ENCODE measurements at places on chromosomes 7 and 10. TPM values are rescaled to one million over a fixed set of nuclear protein-coding genes. Genes with fewer than 3 reads are reported as not detected.

UTF1 gene
- total RNA-seq = not detected

NUTM2D gene
- 1.1 TPM for total RNA-seq

RNF148 gene
- total RNA-seq = 0.72 TPM

GJD4 gene
- not detected for total RNA-seq

CRTAC1 gene
- not detected for total RNA-seq

FAM221A gene
- 2.4 TPM for total RNA-seq

CLCN1 gene
- total RNA-seq = not detected

RAMP3 gene
- not detected for total RNA-seq

NUPR2 gene
- total RNA-seq = not detected

FRMPD2 gene
- 2.4 TPM for total RNA-seq

DIP2C gene
- 1.1 TPM for total RNA-seq

MOGAT3 gene
- not detected for total RNA-seq

IL6 gene
- total RNA-seq = 1.4 TPM

LAMB1 gene
- 236 TPM for total RNA-seq

DNA sequence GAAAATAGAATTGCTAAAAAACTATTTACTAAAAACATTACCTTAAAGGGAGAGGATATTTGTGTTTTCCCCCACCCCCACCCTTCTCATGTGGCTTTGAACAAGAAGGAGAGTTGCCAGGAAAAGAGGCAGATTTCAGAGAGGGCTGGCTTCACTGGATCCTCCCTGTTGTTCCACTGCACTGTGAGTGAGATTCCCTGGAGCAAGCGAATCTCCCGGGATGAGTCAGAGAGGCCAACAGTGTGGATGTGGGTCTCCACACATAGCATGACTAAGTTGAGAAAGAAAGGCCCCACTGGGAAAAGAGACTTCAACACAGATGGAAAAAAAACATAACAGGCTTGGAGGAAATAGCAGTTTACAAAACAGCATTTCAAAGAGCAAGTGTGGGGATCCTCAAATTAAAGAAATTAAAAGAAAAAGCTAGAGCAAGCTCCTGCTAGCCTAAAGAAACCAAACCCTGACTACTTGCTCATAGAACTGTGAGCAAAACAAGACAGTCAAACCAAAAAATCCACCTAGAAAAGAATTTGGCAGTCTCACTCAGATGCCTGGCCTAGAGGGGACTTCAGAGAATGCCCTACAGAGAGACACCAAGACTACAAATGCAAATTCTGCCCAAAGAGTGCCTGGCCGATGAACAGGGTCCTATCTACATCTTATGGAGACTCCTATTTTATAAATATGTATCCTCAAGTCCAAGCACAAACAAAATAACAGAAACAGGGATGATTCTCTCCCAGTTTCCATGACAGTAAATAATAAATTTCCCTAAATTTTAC is 3.4 kb downstream of the CAV1 start:
- peak overlapping the region; percentile 97 for H3K4me3 ChIP-seq
- peaks cover 50% of the 10 kb centered on the region for H3K4me1 ChIP-seq
- H3K27ac ChIP-seq = 0 out of 2 replicates have a peak overlapping the region, but pooled peaks have one; percentile 7
- H3K27me3 ChIP-seq = no peaks in the 10 kb centered on the region

GRCh38 chr7:3573151-3573550 is 272.1 kb downstream of the SDK1 start:
- no peak overlapping the region for H3K4me3 ChIP-seq
- no peaks in the 10 kb centered on the region for H3K36me3 ChIP-seq
- peaks cover 95% of the 10 kb centered on the region for H3K27me3 ChIP-seq
- H3K4me1 ChIP-seq = no peaks in the 10 kb centered on the region
- no peak for DNase-seq
- H3K27ac ChIP-seq = no peak overlapping the region

- H3K27me3 ChIP-seq = no peaks in the 10 kb centered on the region
- H3K4me3 ChIP-seq = no peak overlapping the region
- H3K4me1 ChIP-seq = no peaks in the 10 kb centered on the region
- DNase-seq = no peak
- H3K27ac ChIP-seq = no peak overlapping the region
- H3K36me3 ChIP-seq = no peaks in the 10 kb centered on the region
Observed at GRCh38 chr7:36348256-36348655, 41.4 kb upstream of the ANLN start.

- no peaks in the 10 kb centered on the region for H3K27me3 ChIP-seq
- no peaks in the 10 kb centered on the region for H3K4me1 ChIP-seq
- H3K36me3 ChIP-seq = no peaks in the 10 kb centered on the region
- H3K4me3 ChIP-seq = no peak overlapping the region
Observed at GRCh38 chr7:20737840-20738448, 48.7 kb downstream of the SP8 start.

DNA sequence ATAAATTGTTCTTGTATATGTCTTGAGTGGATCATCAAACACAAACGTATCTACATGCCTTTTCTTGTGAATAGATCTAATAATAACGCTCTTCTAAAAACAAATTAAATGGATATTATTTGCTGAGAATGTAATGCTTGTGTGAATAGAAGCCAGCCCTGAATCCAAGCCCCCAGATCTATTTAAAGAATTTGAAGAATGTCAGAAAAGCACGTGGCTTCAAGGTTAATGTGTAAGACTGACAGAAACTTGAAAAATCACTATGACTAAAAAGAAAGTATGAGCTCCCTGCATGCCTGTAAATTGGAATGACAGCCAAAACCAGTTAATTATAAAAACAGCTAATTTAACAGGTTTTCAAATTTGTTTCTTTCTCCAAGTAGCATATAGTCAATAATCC is 43.2 kb upstream of the ATRNL1 start:
- DNase-seq = no peak
- H3K4me1 ChIP-seq = no peaks in the 10 kb centered on the region
- no peak overlapping the region for H3K4me3 ChIP-seq
- H3K27ac ChIP-seq = no peak overlapping the region
- H3K36me3 ChIP-seq = no peaks in the 10 kb centered on the region

- no peaks in the 10 kb centered on the region for H3K27me3 ChIP-seq
- peaks cover 6% of the 10 kb centered on the region for H3K4me1 ChIP-seq
- H3K36me3 ChIP-seq = no peaks in the 10 kb centered on the region
- no peak overlapping the region for H3K27ac ChIP-seq
- no peak for DNase-seq
Observed at GRCh38 chr10:61989995-61990760, 88.7 kb downstream of the ARID5B start.

GRCh38 chr7:128858380-128859231 is 4.0 kb upstream of the ATP6V1F start:
- no peaks in the 10 kb centered on the region for H3K27me3 ChIP-seq
- DNase-seq = no peak
- H3K4me1 ChIP-seq = peaks cover 4% of the 10 kb centered on the region
- H3K36me3 ChIP-seq = no peaks in the 10 kb centered on the region
- no peak overlapping the region for H3K27ac ChIP-seq
- no peak overlapping the region for H3K4me3 ChIP-seq

DNA sequence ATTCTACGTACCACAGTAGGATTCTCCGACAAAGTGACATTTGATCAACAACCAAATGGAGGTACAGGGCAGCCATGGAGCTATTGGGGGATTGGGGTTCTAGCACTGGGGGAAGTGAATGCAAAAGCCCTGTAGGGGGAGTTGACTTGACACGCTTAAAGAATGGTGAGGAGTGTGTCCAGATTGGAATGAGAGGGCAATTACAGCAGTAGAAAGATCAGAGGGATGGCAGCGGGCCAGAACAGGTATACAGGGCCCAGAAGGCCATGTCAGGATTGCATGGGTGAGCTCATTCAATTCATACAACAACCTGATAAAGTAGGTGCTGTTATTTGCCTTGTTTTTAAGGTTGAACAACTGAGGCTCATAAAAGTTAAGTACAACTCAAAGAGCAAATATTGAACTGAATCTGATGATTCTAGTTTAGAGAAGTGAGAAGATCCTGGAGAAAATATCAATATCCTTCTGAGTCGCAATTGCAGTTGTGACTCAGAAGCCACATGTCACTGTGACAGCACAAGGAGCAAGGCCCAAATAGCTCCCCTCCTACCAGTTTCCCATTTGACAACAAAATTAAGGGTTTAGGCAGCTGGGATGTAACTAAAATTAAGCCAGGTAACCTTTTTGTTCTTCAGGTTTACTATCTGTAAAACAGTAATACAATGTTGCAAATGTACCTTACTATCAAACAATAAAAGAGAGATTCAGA is 28.0 kb upstream of the CTTNBP2 start:
- no peak for DNase-seq
- H3K27ac ChIP-seq = no peak overlapping the region
- no peaks in the 10 kb centered on the region for H3K36me3 ChIP-seq

- no peaks in the 10 kb centered on the region for H3K4me1 ChIP-seq
- H3K4me3 ChIP-seq = no peak overlapping the region
- H3K27ac ChIP-seq = no peak overlapping the region
- no peaks in the 10 kb centered on the region for H3K36me3 ChIP-seq
Observed at GRCh38 chr7:44140341-44140740, 791 bp downstream of the MYL7 start.

- no peak overlapping the region for H3K27ac ChIP-seq
- H3K4me1 ChIP-seq = no peaks in the 10 kb centered on the region
- DNase-seq = no peak
- H3K27me3 ChIP-seq = no peaks in the 10 kb centered on the region
- no peaks in the 10 kb centered on the region for H3K36me3 ChIP-seq
- no peak overlapping the region for H3K4me3 ChIP-seq
Observed at GRCh38 chr10:62581351-62581750, 207.2 kb downstream of the ZNF365 start.

GRCh38 chr10:63491588-63492316 is 26.0 kb upstream of the JMJD1C start:
- no peaks in the 10 kb centered on the region for H3K27me3 ChIP-seq
- peak; percentile 37 for DNase-seq
- H3K36me3 ChIP-seq = no peaks in the 10 kb centered on the region
- no peak overlapping the region for H3K4me3 ChIP-seq

DNA sequence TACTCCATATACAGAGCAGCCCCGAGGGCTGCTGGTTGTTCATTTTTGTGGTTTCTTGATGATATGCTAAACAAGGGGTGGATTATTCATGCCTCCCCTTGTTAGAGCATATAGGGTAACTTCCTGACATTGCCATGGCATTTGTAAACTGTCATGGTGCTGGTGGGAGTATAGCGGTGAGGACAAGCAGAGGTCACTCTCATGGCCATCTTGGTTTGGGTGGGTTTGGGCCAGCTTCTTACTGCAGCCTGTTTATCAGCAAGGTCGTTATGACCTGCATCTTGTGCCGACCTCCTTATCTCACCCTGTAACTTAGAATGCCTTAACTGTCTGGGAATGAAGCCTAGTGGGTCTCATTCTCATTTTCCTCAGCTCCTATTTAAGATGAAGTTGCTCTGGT is 31.3 kb downstream of the GNAT3 start:
- peaks cover 16% of the 10 kb centered on the region for H3K4me1 ChIP-seq
- H3K36me3 ChIP-seq = no peaks in the 10 kb centered on the region
- peak overlapping the region; percentile 28 for H3K27ac ChIP-seq

GRCh38 chr7:127383123-127383835 is 9.2 kb downstream of the ZNF800 start:
- no peaks in the 10 kb centered on the region for H3K4me1 ChIP-seq
- no peak overlapping the region for H3K27ac ChIP-seq
- H3K27me3 ChIP-seq = no peaks in the 10 kb centered on the region
- H3K4me3 ChIP-seq = no peak overlapping the region

- H3K36me3 ChIP-seq = no peaks in the 10 kb centered on the region
- no peak overlapping the region for H3K4me3 ChIP-seq
- H3K27me3 ChIP-seq = no peaks in the 10 kb centered on the region
- H3K4me1 ChIP-seq = no peaks in the 10 kb centered on the region
Observed at GRCh38 chr10:132120200-132120599, 54.5 kb downstream of the JAKMIP3 start.

DNA sequence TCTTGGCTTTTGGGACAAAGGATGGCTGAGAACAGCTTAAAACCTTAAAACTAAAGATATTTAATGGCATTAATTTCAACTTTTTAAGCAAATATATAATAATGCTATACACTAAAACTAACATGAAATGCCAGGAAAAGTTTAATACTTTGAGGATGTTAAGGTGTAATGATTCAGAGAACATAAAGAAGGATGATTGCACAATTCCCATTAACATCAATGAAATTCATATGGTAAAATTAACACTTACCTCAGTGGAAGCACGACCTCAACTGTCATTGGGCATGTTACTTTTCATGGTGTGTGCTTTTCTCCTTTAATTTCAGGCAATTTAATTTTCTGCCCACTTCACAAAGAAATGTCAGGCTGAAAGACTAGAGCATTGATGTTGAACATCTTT is 171.7 kb downstream of the KCND2 start:
- no peaks in the 10 kb centered on the region for H3K4me1 ChIP-seq
- H3K36me3 ChIP-seq = no peaks in the 10 kb centered on the region
- no peak overlapping the region for H3K27ac ChIP-seq
- H3K4me3 ChIP-seq = no peak overlapping the region
- no peak for DNase-seq

DNA sequence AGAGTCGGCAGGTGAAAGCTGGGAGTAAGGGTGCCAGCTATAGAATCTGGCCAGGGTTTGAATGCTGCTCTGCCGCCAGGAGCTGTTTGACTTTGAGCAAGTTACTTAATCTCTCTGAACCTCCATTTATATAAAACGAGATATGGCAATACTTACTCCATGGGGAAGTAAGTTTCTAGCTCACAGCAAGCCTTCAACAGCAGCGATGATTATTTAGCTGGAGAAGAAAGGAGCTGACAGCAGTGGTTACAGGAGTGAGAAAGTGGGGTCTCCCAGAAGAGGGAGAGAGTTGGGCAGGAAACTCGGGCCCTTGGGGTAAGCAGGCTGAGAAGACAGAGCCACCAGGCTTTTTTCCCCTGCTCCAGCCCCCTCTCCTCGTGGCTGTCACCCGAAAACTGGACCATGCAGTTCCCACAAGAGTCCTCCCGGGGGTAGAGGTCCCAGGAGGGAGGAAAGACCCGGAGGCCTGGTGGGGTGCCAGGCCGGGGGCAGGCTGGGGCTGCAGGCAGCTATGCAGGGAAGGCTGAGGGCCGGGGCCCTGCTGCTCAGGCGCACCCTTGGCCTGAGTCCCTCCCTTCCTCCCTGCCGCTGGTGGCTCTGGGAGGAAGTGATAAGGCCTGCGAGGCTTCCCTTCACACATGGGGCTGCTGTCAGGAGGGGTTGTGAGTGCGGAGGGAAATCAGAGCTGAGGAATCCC is 3.5 kb downstream of the NOS3 start:
- H3K4me3 ChIP-seq = no peak overlapping the region
- no peaks in the 10 kb centered on the region for H3K4me1 ChIP-seq
- H3K36me3 ChIP-seq = no peaks in the 10 kb centered on the region
- no peak overlapping the region for H3K27ac ChIP-seq

DNA sequence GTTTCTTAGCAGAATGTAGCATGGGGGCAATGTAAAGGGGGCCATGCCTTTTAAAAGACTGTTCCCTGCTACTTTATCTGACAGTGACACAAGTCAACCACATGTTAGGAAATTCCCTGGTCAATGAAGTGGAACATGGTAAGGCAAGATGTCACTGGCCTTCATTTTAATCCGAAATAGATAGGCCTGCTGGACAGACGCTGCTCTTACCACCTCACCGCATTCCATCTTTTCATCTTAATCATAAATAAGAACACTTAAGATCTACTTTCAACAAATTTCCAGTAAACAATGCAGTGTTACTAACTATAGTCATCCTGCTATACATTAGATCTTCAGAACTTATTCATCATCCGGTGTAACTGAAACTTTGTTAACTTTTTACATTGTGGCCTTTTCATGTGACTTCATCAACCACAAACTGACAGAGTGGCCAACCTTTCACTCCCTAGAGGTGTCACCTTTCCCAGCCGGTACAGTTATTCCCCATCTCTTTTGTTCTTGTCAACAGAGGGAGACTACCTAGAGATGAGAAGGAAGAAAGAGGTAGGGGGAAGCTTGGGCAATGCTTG is 15.6 kb downstream of the ASB4 start:
- H3K27ac ChIP-seq = no peak overlapping the region
- DNase-seq = no peak
- no peak overlapping the region for H3K4me3 ChIP-seq

- H3K27ac ChIP-seq = no peak overlapping the region
- H3K36me3 ChIP-seq = no peaks in the 10 kb centered on the region
- no peaks in the 10 kb centered on the region for H3K27me3 ChIP-seq
- no peaks in the 10 kb centered on the region for H3K4me1 ChIP-seq
- DNase-seq = no peak
Observed at GRCh38 chr7:44097064-44097932, 6.8 kb upstream of the AEBP1 start.
